D721Med (cell line): ENCODE measurements at places on chromosomes 4 and X.

GRCh38 chr4:91268913-91269312 is 1034.9 kb upstream of the GRID2 start:
- DNase-seq, result no peak

DNA sequence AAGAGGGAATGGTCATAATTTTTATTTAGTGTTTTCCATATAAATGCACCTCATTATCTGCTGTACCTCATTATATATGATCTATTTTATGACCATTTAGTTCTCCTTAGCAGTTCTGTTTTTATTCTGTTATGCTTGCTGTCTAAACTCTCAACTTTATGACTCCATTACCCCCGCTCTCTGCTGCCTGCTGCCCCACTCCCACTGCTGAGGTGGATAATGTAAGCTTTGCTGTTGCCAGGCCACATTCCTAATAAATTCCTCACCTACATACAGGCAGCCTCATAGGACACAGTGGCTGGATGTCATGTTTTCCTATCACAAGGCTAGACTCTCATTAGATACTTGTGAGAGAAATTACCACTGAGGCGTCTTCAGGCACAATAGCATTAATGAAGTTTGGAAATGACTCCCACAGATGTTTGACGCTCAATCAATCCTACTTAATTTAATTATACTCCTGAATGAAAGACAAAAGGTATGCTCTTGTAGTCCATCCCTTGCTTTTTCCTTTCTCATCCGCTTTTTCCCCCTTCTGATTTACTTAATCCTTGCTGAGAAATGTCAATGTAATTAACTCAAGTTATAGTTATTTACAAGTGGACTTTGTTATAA is 497.5 kb upstream of the IGFBP7 start:
- no peak for DNase-seq

DNA sequence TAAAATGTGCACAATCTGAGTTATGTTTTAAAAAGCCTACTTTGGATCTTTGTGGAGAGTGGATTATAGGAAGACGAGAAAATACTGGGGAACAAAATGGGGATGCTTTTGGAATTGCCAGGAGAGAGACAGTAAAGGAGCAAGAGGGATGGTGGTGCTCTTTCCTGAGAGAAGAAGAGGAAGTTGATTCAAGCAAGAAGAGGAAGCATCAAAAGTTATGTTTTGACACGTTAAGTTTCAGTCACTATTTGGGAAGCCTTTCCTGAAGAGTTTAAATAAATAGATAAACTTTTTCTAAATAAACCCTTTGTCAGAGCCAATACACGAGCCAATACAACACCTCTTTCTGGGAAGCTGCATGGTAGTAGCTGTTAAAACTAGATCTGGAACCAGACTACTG is 394.1 kb downstream of the GALNTL6 start:
- no peak for DNase-seq

- no peak for DNase-seq
These were observed 13.5 kb upstream of the GBA3 start for GRCh38 chr4:22678940-22679854.

GRCh38 chr4:76562161-76562560 is 127.1 kb downstream of the SHROOM3 start:
- DNase-seq, result no peak

GRCh38 chr4:168480931-168481611 is 779 bp upstream of the DDX60L start:
- DNase-seq, result no peak
